Hippocampal formation (tissue), 2 donors: ENCODE measurements at places on chromosomes 7 and 10.

DNA sequence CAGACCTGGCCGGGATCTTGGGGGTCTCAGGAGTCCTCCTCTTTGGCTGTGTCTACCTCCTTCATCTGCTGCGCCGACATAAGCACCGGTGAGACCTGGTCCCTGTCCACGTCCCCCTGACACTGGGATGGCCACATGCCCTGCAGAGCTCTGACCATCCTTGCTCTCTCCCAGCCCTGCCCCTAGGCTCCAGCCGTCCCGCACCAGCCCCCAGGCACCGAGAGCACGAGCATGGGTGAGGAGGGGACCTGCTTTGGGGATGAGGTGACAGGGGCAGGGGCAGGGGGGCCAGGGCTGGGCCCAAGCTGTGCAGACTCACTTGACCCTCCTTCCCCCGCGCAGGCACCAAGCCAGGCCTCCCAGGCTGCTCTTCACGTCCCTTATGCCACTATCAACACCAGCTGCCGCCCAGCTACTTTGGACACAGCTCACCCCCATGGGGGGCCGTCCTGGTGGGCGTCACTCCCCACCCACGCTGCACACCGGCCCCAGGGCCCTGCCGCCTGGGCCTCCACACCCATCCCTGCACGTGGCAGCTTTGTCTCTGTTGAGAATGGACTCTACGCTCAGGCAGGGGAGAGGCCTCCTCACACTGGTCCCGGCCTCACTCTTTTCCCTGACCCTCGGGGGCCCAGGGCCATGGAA lies 959 bp downstream of the PVRIG start:
- no peak for DNase-seq

DNA sequence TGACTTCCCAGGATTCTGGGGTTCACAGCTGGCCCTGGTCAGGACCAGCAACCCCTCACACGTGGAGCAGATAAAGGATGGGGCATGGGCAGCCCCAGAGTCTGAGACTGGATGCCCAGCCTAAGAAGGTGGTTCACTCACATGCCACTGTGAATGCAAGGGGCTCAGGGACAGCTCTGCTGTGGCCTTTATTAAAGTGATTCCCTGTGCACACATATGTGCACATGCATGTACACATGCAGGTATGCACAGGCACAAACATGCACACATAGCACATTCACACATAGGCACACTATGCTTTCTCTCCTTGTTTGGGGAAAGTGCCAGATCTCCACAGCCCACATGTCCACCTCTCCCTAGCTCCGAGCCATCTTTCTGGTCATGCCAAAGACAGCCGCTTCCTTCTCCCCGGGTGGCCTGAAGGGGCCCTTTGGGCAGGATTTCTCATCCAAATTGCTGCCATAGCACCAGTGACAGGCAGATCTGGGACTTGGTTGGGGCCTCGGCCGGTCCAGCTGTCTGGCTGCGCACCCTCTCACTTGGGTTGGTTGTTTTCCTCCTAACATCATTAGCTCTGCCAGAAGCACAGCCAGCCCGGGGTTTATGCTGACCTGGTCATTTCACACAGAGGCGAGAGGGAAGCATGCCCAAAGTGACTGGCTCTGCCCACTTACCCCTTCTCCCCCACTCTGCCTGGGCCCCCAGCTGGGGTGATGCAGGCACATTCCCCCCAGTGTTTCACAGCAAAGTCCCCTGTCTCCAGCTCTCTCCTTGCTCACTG lies 1.4 kb downstream of the GCK start:
- no peak for DNase-seq

DNA sequence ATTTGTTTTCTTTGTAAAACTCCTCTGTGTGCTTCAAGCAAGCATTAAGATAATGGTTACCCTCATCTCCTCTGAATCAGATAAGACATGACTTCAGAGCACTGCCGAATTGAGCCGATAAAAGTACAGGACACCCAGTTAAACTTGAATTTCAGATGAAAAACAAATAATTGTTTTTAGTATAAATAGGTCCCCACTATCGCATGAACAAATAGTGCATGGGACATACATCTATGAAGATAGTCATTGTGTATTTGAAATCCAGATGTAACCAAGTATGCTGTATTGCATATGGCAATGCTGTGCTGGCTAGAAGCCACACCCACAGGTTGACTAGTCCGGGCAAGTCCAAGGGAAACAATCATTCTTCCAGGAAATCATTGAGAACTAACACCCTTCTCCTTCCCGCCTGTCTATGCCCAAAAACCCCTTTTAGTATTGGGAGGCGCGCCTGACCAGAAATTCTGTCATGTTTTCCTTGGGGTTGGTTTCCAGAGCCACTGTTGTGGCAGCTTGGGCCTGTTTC lies 12.6 kb upstream of the FGFR2 start:
- DNase-seq: no peak

DNA sequence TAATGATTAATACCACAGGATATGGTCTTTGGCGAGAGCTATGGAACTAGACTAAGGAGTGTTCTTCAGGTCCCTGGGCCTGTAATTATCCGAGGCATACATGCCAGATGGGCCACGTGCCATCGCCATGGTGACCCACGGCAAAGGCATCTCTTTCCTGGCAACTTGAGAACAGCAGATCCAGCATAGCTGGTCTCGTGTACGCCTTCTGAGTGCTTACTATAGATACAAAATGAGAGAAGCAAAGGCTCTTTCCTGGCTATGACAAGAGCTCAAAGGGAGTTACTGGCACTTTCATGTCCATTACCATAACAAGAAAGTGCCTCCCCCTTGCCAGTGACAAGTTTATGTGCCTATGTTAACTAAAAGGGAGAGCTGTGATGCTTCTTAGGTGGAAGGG lies 26.0 kb upstream of the GLI3 start:
- DNase-seq: no peak

- no peak for DNase-seq
These were observed 4.0 kb downstream of the ITGA8 start for GRCh38 chr10:15715619-15716227.

- DNase-seq: no peak
These were observed 374.6 kb downstream of the DNAJB6 start for GRCh38 chr7:157711353-157711888.

GRCh38 chr10:44906486-44906885 lies 4.7 kb upstream of the TMEM72 start:
- no peak for DNase-seq

DNA sequence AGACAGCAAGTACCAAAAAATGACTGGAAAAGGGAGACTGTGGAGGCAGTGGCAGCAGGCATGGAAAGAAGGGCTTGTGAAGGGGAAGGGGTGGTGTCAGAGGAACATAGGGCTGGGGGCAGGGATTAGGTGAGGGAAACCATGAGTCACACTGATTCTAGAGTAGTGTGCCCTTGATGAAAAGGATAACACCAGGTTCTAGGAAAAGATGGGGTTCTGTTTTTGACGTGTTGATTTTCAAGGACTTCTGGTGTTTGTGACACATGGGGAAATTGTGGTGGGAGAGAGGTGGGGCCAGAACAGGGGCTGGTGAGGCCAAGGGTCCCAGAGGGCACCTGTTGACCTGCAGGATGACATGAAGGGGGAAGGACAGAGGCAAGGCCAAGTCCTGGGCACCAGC lies 57.1 kb downstream of the FIGNL1 start:
- no peak for DNase-seq

DNA sequence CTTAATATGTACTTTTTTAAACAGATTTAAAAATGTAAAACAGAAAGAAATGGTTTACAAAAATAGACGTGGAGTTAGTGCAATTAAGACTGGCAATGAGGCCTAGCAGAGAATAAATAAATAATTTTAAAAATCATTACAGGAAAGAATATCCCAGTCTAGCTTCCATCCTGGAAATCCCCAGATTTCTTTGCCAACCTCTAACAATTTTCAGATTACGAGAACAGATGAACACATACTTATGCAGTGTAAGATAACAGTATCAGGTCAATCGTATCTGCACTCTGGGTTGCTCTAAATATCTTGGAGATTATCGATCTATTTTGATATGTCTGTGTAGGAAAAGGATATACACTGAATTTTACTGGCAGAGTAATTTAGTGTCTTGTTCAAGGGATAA lies 210.5 kb downstream of the SEMA3A start:
- DNase-seq: no peak

DNA sequence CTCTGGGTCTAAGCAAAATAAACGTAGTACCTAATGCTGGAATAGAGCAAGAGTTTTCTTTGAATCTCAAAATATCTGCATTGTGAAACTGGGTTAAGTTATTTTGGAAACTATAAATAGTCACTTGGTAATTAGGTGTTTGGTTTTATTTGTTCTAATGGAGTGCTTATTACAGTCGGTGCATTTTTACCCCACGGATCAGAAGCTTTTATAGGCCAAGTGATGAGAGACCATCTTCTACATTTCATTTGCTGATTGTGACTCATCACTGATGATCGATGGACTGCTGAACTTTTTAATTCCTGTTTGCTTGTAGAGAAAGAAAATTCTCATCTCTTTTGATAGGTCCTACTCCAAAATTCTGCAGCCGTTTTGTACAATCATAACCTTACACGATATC lies 28.2 kb downstream of the MGMT start:
- DNase-seq: no peak

- no peak for DNase-seq
These were observed 176.8 kb upstream of the FERD3L start for GRCh38 chr7:19322002-19322401.

- DNase-seq: no peak
These were observed 31.0 kb upstream of the GPR26 start for GRCh38 chr10:123635131-123635530.

- DNase-seq: no peak
These were observed 28.4 kb downstream of the JMJD1C start for GRCh38 chr10:63437116-63437949.

GRCh38 chr7:142873281-142873784 lies 12.2 kb downstream of the TRPV6 start:
- no peak for DNase-seq

DNA sequence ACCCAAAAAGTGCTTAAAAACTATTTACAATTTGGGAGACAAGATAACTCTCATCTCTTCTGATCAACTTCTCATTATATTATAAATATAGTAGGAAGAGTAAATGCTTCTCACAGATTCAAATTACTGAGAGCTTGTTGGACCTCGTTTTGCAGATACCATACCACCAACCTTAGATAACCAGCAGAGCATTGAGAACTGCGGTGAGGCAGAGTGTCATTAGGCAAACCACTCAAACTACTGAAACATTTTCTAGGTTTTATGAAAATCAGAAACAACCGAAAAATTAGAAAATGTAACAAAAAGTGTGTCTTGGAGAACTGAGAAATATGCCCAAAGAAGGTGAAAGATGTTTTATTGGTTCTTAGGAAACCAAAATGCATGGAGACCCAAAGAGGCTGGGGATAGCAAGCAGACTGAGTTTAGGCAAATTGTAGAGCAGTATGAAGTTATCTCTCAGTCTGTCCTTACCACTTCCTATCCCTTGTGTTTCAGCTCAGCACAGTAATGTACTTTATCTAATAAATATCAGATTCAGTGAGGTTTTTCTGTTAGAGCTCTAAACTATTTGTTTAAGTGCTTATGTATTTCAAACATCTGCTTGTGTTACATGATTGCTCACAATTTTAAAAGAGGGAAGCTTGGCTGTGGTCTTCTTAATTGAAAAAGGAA lies 77.9 kb downstream of the HECTD2 start:
- DNase-seq: no peak

DNA sequence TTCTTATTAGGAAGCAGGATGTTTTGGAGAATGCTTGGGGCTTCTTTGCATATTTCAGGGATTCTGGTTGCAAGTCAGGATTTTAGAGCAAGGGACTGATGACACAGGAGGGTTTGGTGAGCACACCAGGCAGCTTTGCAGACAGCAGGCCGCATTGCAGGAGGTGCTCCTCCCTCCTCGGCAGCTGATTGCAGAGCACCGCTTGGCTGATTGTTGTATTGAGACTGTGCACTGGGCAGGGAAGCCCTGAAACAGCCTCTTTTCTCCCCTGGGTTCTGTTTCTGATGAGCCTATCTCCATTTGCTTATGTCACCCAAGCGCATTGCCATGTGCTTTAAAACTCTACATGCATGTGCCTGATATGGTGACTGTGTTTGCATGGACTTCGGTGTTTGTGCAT lies 769.6 kb downstream of the GRID1 start:
- DNase-seq: no peak

DNA sequence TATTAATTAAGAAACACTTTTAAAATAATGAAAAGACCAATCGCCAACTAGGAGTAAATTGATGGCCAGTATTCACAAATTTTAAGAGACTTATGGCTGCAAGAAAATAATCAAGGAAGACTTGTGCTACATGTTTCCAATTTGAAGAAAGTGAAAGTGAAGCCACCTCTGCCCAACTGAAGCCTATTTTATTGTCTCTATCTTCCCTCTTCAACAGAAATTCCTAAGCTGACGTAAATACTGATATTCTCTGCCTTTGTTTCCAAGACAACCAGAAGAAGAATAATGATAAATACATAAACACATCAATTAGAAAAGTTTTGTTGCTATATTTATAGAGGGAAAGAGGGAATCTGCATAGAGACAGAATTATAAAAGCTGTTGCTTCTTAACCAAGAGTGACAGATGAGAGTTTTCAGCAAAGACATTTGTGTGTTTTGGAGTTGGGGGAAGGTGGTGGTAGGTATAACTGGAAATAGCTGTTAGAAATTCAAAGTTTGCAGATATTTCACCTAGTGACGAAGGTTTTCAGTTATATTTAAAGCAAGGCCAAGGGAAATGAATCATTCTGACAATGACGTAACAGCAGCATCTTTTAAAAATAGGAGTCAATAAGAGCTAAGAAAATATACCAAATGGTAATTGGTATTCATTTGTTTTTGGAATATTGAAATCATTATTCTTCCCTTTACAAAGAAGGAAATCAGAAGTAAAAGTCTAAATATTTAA lies 576.6 kb upstream of the SORCS1 start:
- no peak for DNase-seq

GRCh38 chr10:672992-673391 lies 16.5 kb downstream of the DIP2C start:
- DNase-seq: no peak

DNA sequence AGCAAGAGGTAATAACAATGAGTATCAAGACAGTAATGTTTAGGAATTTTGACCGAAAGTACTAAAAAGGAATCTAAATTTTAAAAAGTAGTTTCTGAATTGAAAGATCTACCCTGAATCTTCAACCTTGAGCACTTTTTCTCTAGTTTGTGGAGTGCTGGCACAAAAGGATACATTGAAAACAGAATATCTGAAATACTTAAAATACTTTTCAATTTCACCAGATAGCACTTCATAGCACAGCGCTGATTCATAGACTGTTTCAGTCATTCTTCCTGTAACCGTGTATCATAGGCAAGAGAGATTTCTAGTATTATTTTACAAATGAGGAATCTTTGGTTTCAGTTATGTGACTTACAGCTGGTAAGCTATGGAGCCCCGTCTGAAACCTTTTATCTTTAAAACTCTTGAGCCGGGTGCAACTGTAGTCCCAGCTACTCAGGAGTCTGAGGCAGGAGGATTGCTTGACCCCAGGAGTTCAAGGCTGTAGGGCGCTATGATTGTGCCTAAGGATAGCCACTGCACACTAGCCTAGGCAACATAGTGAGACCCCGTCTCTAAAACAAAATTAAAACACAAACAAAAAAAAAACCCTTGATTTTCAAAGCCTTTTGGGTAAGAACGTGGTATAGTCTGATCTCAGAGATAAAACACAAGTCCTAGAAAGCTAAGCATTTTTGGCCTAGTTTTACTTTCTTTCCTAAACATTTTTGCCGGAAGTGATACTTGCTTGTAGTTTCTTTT lies 35.1 kb downstream of the FHIP2A start:
- no peak for DNase-seq
